ENCODE measurements at places on chromosomes 7 and 10.

GRCh38 chr7:16581286-16581685 lies 54.7 kb downstream of the LRRC72 start:
- DNase-seq, result no peak

- no peak for DNase-seq
These were observed 54.8 kb upstream of the RAB11FIP2 start for GRCh38 chr10:118101501-118101900.

DNA sequence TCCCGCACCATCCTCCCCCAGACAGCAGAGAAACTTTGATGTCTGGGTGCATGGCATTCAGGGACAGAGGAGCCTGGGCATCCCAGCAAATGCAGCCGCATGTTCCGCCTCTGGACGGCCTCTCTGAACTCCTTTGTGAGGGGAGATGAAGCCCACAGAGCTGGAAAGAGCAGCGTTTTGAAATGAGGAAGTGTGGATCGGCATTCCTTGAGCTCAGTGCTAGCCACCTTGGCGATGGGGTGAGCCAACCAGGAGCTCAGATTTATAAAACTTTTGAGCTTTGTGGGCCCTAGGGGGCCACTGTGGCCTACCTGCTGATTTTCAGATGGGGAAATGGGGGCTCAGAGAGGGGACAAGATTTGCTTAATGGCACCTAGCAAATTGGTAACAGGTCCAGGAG lies 126.4 kb upstream of the TCF7L2 start:
- no peak for DNase-seq

- no peak for DNase-seq
These were observed 14.6 kb downstream of the DRGX start for GRCh38 chr10:49381111-49381900.

GRCh38 chr7:7109934-7110333 lies 72.4 kb upstream of the C1GALT1 start:
- no peak for DNase-seq

DNA sequence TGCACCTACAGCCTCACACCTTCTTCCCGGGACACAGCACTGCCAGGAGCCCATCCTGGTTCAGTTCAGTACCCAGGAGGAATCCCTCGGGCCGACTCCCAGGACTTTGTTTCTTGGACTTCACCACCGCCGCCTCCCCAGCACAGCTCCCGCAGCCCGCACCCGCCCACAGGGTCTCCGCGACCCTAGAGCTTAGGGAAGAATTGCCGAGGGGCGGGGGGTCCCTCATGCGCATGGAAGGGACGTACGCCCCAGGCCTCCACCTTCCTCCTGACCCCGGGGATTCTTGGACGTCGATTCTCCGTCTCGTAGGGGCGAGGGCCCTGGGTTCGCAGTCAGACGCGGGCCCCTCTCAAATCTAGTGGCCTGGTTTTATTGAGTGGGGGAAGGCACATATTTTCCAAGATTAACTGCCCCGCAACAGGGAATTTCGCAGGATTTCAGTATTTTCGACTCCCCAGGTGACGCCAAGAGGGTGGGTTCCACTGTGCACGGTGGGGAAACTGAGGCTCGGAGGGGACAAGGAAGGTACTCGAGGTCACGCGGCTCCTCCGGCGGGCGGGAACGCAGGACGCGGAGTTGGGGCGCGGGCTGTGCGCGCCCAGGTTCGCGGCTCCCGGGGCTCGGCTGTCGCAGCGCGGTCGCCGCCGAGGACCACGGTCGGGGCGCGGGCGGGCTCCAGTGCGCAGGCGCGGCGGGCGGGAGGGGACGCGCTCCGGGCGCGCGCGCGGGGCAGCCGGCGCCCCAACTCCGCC lies at the start of gene ADCY1:
Gene ADCY1, plus strand, starts transcription at position 708 of the 755 bp plus-strand sequence. CDS start 176 bp downstream, outside the sequence.
- no peak for DNase-seq

- no peak for DNase-seq
These were observed 105.9 kb downstream of the SLC37A3 start for GRCh38 chr7:140292438-140292837.

- no peak for DNase-seq
These were observed 62.9 kb downstream of the CELF2 start for GRCh38 chr10:11080564-11080984.

- DNase-seq, result no peak
These were observed 56.3 kb upstream of the LBX1 start for GRCh38 chr10:101285519-101286070.

DNA sequence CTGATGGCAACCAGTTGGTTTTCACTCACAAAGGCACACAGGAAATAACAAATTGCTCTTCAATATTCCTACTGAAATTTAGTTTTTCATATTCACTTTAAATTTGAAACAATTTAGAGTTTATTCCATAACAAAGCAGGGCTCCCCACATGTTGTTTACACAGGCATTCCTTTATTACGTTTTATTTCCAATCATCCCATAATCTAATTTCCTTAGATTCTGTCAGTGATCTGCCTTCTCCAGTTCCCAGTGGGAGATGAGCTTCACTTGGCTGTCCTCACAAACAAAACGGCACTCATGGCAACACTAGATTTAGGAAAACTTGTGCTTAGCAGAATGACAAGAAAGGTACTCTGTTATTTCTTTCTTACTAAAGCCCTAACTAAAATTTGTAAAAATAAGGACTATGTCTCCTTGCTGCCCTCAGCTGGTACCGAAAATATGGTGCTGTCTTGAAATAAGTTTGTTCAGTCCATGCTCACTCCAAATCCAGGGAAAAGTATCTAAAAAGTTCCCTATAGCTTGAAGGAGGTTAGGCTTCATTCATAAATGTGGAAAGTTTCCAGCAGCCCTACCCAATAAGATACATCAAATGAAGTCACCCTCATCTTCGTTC lies 23.0 kb downstream of the PHYH start:
- no peak for DNase-seq

DNA sequence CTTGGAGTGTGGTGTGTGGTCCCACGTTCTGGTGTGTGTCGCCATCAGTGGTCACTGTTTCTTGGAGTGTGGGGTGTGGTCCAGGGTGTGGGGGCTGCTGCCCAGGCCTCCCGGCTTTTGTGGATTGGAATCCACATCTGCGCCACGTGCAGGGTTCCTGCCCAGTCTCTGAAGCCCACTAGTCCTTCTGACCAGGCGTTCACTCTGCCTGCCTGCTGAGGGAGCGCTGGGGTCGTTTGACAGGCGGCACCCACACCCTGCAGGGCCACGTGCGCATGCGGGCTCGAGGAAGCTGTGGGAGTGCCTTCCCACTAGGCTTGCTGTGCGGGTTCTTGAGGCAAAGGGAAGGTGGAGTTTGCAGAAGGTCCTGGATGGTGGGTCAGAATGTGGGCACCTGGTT lies 51.4 kb downstream of the INPP5A start:
- no peak for DNase-seq

DNA sequence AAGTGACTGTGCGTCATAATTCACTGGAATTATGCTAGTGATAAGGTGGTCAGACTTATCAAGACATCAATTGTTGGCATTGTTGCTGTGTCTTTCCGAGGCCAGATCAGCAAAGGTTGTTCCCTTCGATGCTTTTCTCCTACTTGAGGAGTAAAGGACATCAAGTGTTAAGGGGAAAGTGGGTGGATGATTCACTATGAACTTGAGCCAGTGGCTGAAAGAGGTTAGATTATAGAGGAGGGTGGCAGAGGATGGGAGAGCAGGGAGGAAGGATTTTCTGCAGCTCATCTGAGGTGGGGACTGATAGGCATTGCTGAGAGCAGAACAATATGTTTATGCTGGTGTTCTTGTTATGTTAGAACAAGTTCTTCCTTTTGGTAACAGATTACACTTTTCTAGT lies 131.4 kb upstream of the AGR3 start:
- DNase-seq, result no peak
